SW 1271 (cell line): ENCODE measurements at places on chromosomes 12 and 14.

DNA sequence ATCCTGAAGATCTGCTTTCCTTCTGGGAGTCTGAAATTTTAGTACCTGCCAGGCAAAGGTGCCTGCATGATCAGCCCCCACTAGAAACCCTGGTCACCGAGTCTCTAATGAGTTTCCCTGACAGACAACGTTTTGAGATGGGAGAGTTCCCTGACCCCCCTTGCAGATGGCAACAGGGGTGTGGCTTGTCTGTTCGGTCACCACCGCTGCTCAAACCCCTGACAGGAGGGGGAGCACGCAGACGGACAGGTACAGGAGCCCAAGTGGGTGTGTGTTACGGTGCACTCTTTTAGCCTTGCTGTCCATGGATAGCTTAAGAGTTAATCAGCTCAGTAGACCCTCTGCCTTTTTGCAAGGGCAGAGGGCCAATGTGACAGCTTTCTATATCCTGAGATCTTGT, 19.3 kb upstream of the CDKN3 start:
- DNase-seq, result no peak

- no peak for DNase-seq
Measured at GRCh38 chr14:30798961-30799360, 75.4 kb upstream of the COCH start.

DNA sequence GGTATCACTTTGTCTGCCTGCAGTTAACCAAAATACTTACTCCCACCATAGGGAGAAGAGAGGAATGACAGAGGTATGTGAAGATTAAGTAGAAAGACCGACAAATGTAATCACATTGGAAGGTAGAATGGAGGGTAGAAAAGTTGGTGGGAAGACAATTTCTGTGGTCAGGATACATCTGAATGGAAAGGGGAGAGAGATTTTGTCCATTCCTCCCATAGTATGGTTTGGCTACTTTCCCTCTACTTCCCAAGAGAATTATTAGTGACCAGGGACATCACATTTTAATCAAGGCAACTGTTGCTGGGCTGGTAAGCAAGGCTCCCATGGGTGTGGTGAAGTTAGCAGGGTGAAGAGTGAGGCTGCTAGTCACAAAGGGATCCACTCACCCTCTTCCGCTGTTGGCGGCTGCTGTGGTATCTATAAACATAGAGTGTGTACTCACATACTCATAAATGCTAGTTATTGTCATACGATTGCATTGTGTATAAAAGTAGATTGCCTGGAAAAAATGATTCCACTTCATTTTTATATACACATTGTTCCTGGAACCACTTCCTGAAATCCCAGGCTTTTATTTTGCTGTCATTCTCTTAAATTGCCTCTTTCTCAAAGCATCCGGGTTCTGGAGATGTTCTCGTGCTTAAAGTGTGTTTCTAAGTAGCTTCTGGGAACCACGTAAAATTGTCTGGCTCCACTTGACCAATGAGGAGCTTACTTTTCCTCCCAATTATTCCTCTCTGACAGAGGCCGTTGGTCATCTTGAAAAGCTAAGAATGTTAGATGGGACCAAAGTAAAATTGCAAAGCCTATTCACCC, 413.1 kb downstream of the ZFP36L1 start:
- no peak for DNase-seq

GRCh38 chr12:123367511-123367910, 2.9 kb upstream of the SBNO1 start:
- DNase-seq, result no peak

DNA sequence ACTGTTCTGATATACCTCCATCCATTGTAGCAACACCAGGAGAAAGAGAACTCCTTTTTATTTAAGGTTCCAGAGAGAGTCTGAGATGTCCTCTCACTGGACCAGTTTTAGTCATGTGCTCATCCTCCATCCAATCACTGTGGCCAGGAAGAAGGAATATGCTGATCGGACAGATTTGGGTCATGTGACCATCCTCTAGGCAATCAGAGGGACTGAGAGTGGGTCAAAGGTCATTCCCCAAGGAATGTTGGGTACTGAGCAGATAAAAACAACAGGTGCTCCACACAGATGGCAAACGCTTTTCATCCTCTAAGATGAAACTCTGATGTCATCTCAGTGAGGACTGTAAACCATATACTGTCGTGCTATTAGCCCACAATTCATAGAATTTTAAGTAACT, 28.8 kb upstream of the RPH3A start:
- DNase-seq, result no peak

DNA sequence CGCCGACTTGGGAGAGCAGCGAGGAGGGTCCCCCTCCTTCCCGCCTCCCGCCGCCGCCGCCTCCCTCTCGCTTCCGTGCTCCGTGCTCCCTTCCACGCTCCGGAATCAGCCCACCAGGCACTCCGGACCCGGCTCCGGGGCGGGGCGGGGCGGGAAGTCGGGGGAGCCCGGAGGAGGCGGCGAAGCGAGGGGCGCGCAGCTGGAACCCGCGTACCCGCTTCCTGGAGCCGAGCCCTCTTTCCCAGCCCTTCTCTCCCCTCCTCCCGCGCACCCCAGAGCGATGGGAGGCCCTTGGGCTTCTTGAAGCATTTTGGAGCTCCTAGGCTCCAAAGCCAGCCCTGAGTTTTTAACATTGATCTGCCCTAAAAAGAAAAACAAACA, at the start of gene SYNDIG1L:
SYNDIG1L (minus strand) TSS at position 9 of the 381 bp plus-strand sequence. CDS start 16,466 bp downstream, outside the sequence.
- no peak for DNase-seq

GRCh38 chr12:106170285-106170684, 31.5 kb upstream of the NUAK1 start:
- no peak for DNase-seq

- DNase-seq, result peak; percentile 33
Measured at GRCh38 chr14:68788996-68789820, 3.7 kb downstream of the ZFP36L1 start.

- peak; percentile 49 for DNase-seq
Measured at GRCh38 chr14:69005432-69006148, 26.5 kb upstream of the ACTN1 start.

GRCh38 chr14:87149583-87150354, 843.2 kb downstream of the GALC start:
- no peak for DNase-seq

GRCh38 chr12:64102339-64102738, 119.8 kb downstream of the KICS2 start:
- no peak for DNase-seq

- no peak for DNase-seq
Measured at GRCh38 chr14:54435500-54435981, 5.6 kb downstream of the CNIH1 start.

DNA sequence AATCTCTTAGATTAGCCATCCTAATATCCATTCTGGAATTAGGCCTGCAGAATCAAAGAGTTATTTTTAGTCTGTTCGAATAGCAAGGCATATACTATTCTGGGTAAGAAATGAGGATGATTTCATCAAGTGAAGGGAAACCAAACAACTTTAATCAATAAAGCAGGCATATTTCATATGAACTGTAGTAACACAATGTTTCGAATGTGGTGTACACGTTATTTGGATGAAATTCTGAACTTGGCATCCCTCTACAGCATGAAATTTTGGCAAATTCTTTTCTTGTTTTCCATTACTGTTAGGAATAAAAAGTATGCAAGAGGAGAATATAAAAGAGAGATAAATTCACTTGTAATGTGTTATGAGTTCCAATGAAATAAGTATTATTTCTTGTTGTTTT, 1233.3 kb upstream of the SEL1L start:
- DNase-seq, result no peak

GRCh38 chr12:130479401-130480125, 141.9 kb downstream of the PIWIL1 start:
- no peak for DNase-seq

GRCh38 chr14:22819151-22819988, 4.1 kb upstream of the SLC7A7 start:
- no peak for DNase-seq

- no peak for DNase-seq
Measured at GRCh38 chr14:99905121-99905520, 111.9 kb downstream of the EML1 start.

DNA sequence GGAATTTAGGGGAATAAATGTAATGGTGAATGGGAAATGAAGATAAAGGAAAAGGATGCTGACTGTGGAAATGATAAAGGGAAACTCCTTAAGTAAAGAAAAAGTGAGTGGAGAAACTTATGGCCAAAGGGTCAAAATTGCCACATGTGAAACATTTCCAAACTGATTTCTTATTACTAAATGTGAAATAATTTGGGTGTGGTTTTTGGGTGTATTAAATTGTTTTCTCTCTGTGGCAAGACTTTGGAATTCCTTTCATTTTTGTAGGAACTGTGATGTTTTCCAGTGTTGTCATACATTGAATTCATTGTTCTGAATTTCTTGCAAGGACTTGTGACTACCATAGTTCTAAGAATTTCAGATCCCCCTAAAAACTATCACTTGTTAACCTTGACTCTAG, 1891.5 kb upstream of the SEL1L start:
- no peak for DNase-seq

DNA sequence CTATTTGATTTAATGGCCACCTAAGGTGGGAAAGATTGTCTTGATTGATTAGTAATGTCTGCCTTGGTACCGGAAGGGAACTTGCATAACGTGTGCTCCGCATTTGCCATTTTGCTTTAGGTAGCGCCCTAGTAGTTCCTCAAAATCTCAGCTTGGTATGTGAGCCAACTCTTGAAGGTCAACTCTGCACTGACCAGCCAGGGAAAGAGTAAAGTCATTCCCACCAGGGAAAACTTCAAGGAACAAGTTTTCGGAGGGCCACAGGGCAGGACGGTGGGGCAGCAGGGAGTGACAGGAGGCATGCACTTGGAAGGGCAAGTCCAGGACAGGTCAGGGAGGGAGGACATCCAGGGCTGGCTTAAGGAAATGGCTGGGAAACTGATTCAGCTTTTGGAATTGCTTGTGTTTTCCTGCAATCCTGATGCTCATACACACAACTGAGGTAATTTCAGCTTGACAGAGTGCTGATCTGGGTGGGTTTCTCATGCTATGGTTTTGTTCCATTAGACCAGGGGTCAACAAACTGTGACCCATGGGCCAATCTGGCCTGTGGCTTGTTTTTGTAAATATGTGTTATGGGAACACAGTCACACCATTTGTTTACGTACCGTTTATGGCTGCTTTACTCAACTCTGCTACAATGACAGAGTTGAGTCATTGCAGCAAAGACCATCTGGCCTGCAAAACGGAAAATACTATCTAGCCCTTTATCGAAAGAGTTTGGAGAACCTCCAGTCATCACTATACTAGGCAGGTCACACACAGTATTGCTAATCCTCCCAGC, 184.5 kb downstream of the RBM19 start:
- DNase-seq, result no peak

DNA sequence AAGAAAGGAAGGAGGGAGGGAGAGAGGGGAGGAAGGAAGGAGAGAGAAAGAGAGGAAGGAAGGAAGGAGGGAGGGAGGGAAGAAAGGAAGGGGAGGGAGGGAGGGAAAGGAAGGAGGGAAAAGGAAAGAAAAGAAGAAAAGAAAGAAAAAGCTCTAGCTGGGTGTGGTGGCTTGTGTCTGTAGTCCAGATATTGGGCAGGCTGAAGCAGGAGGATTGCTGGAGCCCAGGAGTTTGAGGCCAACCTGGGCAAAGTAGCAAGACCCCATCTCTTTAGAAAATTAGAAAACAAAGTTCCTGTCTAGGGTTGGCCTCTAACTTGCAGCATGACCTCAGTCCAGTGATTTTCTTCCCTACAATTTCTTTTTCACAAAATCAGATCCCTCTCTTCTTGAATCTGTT, 208.2 kb upstream of the NUDT4 start:
- no peak for DNase-seq

DNA sequence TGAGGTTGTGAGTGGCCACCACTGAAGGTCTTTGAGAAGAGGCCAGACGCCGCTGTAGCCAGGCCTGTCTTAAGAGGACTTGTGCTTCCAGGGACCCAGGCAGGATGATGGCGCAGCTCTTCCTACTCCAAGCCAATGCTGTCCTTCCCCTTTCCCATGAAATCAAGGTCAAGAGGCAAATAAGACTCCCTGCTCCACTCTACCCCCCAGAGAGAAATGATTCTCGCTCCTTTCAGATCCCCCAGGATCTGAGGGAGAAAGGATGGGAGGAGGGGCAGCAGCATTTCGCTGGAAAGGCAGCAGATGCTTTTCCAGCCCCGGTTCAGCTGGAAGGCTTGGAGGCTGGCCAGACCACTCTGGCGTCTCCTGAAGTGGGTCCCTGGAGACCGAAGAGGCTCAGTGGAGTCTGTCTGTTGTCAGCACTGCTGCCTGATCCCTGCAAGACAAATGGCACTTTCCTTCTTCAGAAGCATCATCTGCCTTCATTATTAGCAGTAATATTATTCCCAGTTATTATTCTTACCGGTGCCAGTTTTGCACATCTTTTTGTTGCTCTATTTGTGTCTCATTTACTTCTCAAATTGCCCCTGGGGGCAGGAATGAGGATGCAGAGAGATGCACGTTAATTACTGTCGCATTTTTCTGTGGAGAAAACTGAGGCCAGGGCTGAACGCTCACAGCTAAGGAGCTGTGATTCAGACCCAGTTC, 51.4 kb downstream of the C14orf132 start:
- DNase-seq, result no peak

GRCh38 chr12:54622463-54623183, 12.1 kb downstream of the LACRT start:
- DNase-seq, result peak; percentile 46

DNA sequence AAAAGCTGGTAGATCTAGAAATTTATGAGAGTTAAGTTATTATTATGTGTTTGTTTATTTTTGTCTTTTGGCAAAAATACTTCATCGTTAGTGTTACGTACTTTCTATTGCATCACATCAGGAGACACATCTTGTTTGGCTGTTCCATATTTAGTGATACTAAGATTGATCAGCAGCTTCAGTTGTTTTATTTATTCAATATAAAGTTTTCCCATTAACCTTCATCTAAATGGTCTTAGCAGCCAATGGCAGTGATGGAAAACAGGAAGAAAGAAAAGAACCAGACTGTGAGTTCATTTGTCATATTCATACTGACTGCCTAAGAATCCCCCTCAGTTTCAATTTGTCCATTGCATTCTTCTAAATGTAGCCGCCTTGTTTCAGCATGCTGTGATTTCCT, 122.3 kb downstream of the METTL25 start:
- no peak for DNase-seq

DNA sequence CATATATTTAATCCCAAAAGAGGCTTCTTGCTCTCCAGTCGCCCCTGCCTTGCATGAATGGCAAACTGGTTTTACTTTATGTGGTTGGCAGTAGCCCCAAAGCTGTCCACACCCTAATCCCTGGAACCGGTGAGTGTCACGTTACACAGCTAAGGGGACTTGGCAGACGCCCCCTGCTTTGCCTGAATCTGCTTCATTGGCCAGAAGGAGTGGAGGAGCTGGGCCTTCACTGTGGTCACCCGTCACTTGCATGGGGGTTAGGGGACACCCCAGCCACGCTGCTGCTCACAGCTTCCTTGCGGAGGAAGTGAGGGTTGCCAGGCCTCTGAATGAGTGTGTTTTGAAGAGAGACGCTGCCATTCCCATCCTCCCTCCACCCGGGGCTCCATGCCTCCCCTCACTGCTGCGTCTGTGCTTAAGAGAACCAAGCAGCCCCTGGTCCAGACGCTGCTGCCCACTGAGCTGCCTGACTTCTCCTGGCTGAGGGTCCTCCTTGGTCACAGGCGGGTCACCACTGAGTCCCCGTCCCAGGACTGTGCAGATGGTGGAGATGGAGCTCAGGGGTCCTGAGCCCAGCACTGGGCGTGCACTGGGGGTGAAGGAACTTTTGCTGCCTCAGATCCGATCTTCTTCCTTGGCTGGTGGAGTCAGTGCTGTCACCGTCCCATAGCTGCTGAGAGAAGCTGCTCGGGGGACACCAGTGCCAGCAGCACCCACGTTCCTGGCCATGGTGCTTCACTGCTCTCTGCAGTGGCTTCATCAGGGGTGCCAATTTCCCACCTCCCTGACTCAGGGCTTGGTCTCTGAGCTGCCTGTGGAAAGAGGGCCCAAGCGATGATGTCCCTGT, 39.8 kb downstream of the GALNT9 start:
- no peak for DNase-seq
